Left ventricle myocardium superior (tissue), 1 donor: ENCODE measurements at places on chromosomes 4 and X.

GRCh38 chr4:100895556-100896197 is 377.9 kb upstream of the EMCN start:
- no peak for DNase-seq

- DNase-seq = no peak
Measured at GRCh38 chr4:128688846-128689437, 120.6 kb upstream of the JADE1 start.

DNA sequence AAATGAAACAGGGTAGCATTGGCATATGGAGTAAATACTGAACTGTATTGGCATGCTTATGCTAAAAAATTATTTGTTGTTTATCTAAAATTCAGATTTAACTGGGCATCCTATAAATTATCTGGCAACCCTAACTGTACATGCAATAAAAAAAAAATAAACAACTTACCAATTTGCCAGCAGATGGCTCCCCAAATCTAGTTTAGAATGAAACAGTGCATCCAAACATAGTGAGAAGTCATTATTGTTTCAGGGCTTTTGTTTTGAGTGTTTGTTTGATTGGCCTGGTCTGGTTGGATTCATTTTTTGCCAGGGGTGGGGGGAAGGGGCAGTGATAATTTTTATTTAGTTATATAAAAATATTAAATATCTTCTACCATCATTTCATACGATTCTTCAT is 12.8 kb upstream of the NSUN7 start:
- DNase-seq = no peak

DNA sequence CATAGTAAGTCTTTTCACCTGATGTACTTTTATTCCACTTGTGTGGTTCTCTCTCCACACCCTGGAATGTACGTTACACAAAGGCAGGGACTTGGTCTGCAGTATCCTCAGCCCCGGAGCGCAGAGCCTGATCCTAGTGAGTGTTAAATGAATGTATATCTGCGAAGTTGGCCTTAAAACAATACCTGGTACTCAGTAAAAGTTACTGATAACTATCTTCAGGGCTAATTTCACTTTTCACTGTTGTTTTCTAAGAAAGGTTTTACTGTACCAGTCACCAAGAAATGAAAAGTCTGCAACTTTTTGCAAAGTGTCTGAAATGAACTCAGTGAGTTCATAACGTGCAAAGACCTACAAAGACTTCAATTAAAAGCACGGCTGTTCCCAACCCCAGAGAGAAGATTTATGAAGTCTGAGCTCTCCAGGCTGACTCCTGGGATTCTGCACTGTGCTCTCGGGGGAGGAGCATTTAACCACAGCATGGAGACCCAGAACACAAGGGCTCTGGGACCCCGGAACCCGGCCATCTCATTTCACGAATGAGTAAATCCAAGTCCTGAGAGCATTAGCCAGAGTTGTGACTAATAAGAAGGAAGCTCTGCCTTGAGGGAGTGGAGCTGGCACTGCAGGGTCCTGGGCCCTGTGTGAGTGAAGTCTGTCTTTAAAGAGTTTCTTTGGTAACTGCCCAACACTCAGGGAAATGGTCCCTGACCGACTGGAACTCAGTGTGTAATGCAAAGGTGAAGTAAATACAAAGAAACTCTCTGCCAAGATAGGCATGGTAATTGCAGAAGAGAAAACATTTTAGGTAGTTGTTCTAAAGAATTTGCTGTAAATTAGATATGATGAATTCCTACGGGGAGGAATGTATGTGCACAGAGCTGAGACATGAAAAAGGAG is 165.8 kb downstream of the NSUN7 start:
- DNase-seq = no peak

DNA sequence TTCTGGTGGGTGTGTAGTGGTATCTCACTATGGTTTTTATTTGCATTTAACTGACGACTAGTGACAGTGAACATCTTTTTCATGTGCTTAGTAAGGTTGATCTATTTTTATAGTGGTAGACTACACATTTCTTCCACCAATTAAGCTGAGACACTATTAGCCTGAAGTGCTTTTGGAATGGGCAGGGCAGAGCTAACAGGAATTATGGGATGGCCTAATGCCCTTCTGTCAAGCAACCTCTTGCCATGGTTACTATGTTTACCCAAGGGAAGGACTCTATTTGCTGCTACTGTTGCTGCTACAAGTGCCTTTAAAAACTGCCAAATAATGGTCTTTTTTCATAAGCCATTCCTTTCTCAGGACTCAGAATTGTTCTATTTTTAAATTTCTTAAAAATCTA is 676.7 kb upstream of the ACTRT1 start:
- no peak for DNase-seq

DNA sequence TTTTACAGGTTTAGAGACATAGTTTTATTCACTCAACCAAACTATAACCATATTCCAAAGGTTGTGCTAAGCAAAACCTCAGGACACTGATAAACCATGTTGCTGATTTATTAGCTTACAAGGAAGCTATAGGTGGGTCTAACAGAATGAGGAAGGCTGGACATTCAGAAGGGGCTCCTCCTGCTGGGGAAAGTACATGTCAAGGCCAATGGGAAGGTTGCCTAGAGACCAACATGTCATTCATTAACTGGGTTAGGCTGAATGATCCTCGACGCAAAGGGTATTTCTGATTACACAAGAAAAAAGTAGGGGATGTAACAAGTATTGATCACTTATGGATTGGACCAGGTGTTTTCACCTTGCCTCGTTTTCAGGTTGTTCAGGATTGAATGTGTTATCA is 30.3 kb downstream of the SLC10A6 start:
- DNase-seq = no peak

GRCh38 chr4:71769434-71769833 is 14.4 kb downstream of the GC start:
- no peak for DNase-seq

DNA sequence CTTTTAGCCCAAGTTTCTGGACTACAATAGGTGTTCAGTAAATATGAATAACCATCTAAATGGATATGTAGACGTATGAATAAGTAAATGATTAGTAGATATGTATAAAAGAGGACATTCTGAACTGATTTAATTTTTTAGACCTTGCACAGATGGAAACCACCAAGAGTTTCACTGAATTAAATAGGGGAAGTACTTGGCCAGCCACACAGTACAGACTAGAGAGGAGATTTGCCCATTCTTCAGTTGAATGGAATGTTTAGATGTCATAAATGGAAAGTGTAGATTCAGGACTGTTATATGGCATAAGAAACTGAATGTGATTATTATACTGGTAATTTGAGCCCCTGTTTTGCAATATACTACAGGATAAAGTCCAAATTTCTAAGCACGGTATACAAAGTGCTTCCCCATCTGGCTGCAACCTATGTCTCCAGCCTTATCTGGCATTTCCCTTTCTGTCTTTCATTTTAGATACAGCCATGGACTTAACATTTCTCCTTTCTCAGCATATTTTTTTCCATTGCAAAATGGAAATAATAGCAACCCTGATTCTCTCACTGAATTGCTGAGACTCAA is 137.8 kb upstream of the HS3ST1 start:
- no peak for DNase-seq

- no peak for DNase-seq
Measured at GRCh38 chr4:108035691-108036090, 46.0 kb downstream of the HADH start.

GRCh38 chr4:24722026-24722568 is 73.3 kb upstream of the SOD3 start:
- DNase-seq = no peak

DNA sequence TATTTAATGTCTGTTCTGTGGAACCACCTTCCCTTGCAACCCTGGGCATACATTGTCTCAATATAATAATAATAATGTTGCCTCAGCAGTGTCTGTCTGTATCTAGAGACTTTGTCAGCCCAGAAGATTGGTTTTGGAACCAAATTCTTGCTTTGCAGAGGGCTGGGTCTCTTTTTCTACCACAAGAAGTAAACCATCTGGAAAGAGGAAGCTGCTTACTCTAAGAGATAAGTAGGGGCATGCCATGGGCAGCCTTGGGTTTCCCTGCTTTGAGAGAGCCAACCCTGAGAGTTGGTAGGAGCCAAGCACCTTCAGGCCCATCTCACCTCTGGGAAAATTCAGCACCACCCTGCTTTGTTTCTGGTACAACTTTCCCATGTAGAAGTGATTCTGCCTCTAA is 27.0 kb downstream of the TMEM31 start:
- DNase-seq = no peak

DNA sequence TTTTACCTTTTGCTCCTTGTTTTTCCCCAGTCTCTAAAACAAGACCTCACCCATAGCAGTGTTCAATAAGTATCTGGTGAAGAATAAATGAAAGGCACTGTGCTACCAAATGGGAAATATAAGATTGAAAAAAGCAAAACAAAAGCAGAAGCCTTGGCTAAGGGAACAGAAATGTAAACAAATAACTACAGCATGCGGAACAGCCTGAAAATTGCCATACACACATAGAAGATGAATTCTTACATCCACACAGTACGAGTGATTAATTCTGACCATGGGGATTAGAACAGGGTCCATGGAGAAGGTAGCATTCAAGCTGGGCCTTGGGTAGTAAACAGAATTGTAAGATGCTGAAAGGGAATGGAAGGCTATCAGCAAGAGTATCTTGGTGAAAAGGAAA is 40.5 kb downstream of the TMEM150C start:
- no peak for DNase-seq

GRCh38 chrX:55451626-55451989 is 319 bp upstream of the MAGEH1 start:
- DNase-seq = no peak
